Daoy (cell line): ENCODE measurements at places on chromosomes 6 and 20.

DNA sequence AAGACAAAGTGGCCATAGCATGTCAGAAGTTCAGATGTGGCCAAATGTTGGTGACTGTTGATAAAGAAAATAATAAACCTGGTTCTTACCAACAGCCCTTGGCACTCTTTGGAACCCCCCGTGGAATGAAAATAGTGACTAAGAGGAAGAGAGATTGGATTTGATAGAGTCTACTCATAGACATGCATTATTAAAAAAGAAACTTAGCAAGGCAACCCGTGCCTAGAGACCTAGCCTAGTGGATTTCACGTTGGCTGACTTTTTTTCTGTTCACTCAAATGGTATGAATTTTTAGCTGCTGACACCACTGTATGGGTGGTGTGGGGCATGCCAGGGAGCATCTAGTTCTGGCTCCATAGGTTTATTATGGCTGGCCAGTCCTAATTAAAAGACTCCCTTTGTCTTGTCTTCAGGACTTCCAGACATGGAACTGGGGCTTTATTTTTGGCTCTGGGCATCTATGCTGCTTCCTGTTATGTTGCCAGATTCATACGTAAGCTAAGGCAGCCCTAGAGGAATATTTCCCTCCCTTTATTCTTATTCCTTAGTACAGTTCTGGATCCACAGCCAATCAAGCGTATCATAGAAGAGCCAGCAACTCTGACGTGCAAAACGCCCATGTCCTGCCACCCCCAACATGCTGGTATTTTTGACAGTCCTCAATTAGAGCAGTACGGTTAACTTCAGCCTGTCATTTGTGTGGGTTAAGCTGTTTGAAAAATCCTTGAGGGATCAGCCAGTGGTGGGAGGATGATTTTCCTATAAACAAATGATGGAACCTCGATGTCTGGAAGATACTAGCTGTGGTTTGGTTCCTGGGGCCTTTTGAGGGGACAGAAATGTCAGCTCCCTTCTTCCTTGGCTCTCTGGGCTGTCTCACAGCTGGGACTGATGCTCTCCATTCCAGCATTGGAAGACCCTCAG is 127.5 kb downstream of the ISM1 start:
- DNase-seq, result peak; percentile 50

DNA sequence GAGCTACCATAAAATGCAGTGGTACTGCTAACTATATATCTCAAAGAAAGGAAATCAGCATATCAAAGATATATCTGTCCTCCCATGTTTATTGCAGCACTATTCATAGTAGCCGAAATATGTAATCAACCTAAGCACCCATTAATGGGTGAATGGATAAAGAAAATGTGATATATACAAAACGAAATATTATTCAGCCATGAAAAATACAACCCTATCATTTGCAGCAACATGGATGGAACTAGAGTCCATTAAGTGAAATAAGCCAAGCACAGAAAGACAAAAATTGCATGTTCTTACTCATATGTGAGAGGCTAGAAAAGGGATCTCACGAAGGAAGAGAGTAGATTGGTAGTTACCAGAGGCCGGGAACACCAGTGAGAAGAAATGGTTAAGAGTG is 126.1 kb downstream of the PDE10A start:
- DNase-seq, result no peak

- no peak for DNase-seq
Measured at GRCh38 chr6:83411731-83412130, 19.1 kb downstream of the ME1 start.

- DNase-seq, result peak; percentile 36
Measured at GRCh38 chr20:55353206-55353605, 652.1 kb downstream of the CBLN4 start.

GRCh38 chr6:130223508-130223907 is 757 bp upstream of the SAMD3 start:
- no peak for DNase-seq

DNA sequence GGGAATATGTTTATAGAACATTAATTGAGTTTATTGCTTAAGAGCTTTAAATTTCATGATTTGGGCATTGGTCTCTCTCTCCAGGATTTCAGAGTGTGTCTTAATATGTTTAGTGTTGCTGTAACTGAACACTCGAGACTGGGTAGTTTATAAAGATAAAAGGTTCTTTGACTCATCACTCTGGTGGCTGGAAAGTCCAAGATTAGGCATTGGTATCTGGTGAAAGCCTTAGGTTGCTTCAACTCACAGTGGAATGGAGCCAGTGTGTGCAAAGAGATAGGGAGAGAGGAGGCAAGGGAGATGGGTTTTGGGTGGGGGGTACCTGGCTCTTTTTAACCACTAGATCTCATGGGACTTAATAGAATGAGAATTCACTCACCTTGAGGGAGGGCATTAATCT is 35.6 kb upstream of the DTNBP1 start:
- DNase-seq, result no peak

DNA sequence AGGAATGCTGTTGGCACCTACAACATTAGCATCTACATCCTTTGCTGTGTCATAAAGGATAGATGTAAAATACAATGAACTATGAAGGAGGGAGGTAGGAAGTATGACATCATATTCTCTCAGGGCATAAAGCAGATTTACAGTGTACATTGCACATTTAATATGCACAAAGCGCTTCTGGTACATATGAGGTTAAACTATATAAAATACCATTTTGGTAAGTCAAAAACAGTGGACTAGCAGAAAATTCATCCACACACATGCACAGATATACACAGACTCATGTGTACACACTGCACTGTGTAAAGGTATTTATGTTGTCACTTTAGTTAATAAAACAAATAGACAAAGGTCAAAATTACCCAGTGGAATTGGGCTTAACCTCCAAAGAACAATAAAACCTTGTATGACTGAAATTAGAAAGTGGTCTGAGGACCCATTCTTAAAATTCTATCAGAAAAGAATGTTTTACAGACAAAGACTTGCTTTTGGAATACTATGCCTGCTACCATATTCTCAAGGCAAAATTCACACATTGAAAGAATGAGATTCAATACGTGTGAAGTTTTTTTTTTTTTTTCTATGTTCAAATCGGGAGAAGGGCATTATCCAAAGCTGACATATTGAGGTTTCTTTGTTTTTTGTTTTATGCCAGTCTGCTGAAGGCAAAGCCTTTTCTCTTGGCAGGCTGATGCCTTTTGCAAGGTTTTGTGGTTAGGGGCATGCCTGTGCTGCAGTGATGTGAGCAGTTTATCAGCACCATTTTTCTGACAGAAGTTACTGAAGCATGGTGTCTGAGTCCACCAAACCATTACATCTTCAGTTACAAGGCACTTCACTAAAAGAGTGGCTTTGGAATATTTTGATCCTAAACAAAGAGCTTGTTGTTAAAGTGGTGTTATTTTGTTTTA is 199.0 kb downstream of the PLCB1 start:
- DNase-seq, result peak; percentile 24

- DNase-seq, result peak; percentile 60
Measured at GRCh38 chr6:32192608-32193039, at the start of gene GPSM3. TSS of gene GPSM3 (minus strand) at chr6:32192643. CDS start at chr6:32192513, 130 bp downstream.

- DNase-seq, result no peak
Measured at GRCh38 chr20:47764154-47764733, 21.0 kb downstream of the SULF2 start.

GRCh38 chr6:113862112-113862511 is 5.0 kb downstream of the MARCKS start:
- DNase-seq, result no peak

DNA sequence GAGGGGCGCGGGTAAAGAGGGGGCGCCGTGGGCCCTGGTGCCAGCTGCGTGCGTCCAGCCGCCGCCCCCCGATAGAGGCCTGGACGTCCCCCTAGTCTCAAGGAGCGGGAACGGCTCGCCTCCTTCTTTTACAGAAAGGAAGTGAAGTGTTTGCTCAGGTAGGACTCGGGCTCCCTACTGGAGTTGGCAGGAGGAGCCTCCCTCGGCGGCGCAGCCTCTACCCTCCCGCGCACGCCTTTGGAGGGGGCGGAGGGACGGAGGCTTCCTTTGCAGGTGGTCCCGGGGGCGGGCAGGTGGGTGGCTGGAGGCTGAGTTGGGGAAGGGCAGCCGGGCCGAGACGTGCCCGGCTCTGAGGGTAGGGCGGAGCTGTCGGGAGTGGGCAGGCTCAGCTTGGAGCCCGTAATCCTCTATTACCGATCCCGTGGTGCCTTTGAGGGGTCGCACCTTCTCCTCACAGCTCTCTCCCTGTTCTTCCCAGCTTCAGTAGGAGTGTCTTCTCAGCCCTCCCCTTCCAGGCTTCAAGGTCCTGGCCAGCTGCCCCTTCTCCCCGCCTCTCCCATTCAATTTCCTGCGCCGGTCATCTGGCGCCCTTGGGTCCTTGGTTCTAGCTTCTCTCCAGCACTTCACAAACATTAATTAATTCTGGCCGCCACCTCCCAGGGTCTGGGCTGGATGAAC is 728 bp downstream of the ITPR3 start:
- peak; percentile 62 for DNase-seq

GRCh38 chr6:150056156-150056555 is 12.8 kb downstream of the ULBP3 start:
- no peak for DNase-seq

DNA sequence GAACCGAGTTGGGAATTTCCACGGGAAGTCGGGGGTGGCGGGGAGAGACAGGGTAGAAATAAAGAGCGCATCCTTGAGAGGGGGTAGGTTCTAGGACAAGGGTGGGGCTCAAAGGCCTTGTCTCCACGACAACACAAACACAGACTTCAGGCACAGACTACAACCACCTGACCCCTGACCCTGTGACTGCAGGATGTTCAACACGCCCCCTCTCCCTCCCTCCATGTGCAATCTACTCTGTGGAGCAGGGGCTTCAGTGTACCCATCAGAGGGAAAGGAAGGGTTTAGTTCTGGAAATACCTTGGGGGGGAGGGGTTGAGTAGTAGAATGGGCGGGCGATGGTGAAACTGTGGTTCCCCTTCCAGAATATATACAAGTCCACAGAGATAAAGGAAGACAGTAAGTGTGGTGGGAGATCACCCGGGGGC is 651 bp upstream of the TAPBP start:
- peak; percentile 90 for DNase-seq

DNA sequence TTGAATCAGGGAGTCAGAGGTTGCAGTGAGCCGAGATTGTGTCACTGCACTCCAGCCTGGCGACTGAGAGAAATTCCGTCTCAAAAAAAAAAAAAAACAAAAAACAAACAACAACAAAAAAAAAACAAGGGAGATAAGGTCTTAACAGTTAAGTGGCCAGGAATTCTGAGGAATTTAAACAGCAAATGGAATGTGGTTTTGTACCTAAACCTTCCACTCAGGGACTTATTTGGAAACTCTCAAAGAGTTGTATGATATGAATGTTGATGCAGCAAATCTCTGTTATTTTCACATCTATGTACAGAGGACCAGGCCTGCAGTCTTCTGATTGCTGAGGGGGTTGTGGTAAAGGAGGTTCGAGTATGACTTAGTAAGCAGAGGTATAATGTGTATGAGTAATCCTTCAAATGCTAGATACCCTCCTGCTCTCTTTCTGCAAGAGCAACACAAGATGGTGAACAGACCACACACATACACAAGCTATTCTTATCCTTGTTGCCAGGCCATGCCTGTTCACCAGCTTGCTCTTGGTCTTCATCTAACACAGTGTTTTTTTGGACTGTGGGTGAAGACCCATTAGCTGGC is 174.9 kb upstream of the SCGN start:
- DNase-seq, result peak; percentile 57

- DNase-seq, result no peak
Measured at GRCh38 chr6:13438126-13438525, 49.3 kb downstream of the GFOD1 start.
